ENCODE measurements at places on chromosomes 6 and 20.

DNA sequence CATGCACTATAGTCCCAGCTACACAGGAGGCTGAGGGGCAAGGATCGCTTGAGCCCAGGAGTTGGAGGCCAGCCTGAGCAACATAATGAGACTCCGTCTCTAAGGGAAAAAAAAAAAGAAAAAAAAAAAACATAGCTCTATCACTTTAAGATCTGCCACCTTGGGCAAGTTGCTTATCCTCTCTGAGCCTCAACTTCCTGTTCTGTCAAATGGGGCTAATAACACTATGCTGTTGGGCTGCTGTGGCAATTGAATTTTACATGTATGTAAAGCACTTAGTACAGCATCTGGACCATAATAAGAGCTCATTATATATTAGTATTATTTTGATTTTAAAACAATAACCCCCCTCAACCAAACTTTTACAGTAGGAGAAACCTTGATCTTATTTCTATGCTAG is 141.5 kb downstream of the ATXN1 start:
- DNase-seq, result no peak

GRCh38 chr6:53168516-53169267 is 20.1 kb upstream of the GCM1 start:
- peak; percentile 34 for DNase-seq

DNA sequence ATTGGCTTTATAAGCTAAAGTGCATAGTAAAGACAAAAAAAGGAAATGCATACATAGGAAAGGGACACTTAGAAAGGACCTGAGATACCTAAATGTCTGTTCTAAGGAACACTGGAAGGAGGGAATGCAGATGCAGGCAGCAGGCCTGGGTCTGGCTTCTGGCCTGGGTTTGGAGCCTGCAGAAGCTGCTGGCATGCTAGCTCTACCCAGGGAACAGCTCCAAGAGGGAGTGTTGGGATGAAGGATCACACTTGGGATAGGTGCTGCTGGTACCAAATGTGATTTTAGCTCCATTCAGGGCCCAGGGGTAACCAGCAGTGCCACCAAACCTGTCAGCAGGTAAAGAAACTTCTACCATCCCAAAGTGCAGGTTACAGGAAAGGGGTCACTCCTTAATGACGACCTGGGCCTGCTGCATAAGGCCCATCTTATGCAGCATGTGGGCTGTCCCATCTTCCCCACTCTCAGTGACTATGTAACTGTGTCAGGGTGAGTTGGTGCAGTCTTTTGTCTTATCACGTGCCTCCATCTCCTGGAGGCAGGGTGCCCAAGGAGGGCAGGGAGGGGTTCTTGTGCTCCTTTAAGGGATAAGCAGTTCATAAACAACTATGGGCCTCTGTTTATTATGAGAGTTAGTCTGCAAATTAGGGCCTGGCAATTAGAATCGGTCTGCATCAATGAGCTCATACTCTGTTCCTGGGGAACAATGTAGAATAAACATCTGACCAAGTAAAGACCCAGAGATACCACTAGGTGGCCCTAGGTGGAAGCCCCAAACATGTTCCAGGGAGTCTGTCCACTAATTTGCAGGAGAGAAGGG is 26.9 kb downstream of the DDX27 start:
- DNase-seq, result peak; percentile 52

- peak; percentile 58 for DNase-seq
Observed at GRCh38 chr20:53890443-53891305, 179.7 kb downstream of the BCAS1 start.

DNA sequence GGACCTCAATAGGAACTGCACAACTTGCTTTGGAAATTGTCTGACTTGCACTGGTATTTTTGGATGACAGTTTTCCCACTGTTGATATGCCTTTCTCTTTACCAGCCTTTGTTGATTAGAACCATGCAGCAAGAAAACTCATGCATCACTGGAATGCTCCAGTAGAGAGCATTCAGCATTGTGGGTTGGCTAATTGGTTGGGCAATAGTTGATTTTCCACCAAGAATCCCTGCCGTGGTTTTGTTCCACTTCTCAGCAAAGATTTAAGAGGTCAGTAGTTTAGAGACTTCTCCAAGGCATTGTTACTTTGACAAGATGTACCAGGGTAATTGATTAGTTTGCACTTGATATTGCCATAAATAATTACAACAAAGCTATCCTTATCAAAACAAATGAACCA is 260.0 kb downstream of the DHX35 start:
- DNase-seq, result no peak

GRCh38 chr20:40650707-40651106 is 38.3 kb downstream of the MAFB start:
- DNase-seq, result no peak

GRCh38 chr6:33088258-33088930 is 12.6 kb downstream of the HLA-DPB1 start:
- no peak for DNase-seq

- no peak for DNase-seq
Observed at GRCh38 chr6:34491091-34491430, 25.2 kb downstream of the PACSIN1 start.

- DNase-seq, result no peak
Observed at GRCh38 chr20:62832212-62832922, 15.5 kb downstream of the COL9A3 start.

DNA sequence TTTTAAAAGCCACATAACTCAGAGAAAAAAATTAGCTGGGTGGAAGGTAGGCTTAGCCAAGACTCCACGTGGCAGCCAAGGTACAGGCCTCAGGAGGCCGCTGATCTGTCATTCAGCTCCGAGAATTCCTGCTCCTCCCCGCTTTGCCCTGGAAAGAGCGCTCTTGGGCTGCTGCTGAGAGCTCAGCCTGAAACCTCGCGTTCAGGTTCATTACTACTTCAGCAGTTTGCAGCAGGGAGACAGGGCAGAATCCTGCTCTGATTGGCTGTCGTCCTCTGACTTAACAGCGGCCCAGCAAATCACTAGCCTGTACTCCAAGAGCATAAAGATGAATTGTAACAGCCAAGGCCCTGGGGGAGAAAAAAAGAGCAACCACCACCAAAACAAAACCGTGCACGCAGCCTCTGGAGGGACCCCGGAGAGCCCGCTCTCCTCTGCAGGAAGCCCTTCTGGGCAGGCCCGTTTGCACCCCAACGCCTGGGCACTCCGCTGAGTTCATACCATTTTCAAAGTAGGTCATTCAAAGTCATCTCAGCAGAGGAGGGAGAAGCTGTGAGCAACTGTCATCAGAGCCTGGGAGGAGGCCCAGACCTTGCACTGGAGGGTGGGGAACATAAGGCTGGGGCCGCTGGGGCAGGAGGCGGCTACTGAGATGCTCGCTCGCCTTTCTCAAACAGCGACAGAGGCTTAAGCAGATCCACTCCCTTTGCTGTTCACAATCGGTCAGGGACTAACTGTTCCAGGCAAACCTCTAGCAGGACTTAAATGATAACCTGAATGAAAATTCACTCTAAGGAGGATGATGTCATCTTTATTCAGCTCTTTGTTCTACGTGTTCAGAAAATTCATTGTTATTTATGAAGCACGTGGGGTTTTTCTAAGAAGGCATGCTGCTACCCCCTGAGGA is 42.3 kb upstream of the ATXN1 start:
- no peak for DNase-seq

- DNase-seq, result no peak
Observed at GRCh38 chr6:88403486-88403885, 237.3 kb upstream of the CNR1 start.

DNA sequence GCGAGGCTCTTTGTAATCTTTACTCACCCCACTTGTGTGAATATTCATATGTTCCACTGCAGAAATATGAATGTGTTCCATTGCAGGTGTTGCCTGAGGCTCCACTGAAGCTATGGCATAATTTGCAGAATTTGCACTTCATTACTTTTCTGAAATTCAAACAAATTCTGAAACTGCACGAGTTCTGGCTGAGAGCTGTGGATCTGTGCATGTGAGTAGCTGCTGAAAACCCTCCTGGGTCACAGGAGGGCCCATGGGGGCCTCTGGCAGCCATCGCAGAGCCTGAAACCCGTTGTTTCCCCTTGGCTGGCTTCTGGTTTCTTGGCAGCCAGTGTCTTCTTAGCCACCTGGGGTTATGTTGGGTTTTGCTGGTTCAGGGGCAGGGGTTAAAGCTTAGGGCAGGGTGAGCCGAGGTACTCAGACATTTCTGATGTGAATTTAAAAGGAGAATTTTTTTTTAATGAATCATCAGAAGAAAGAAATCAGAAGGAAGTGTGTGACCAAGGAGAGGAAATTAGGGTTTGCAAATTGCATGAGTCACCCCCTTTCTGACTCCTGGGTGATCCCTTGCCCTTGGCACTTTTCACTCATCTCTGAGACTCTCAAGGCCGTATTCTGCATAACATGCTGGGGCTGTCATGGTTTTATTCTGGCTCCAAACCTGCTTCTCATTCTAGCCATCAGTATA is 40.6 kb downstream of the TOX2 start:
- peak; percentile 99 for DNase-seq

- DNase-seq, result no peak
Observed at GRCh38 chr20:22496817-22497216, 87.6 kb downstream of the FOXA2 start.

- peak; percentile 72 for DNase-seq
Observed at GRCh38 chr6:36120979-36121786, 9.1 kb upstream of the MAPK13 start.

GRCh38 chr6:111481836-111482187 is 1.2 kb downstream of the REV3L start:
- DNase-seq, result no peak

DNA sequence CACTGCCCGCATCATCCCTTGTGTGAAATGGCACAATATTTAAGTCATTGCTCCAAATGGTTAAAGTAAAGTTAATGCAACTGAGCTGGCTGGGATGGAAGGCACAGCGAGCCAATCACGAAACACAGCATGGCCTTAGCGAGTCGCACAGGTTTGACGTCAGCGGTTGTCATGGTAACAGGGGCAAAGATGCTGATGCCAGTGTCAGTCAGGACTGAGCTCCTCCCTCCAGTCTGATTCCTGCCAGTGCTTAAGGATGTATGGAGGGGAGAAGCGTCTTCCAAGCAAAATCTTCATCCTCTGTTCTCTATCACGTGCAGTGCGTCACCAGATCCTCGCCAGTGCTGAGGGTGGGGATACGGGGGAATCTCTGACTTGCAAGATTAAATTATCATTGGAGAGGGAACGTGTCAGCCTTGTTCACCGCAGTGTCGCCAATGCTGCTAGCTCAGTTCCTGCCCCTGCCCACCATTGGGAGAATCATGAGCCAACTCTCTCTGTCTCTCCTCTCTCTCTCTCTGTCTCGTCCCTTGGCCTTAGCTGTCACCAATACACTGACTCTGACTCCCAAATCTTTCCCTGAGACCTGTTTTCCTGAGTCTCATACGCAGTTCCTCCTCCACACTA is 24.5 kb downstream of the TSPYL4 start:
- DNase-seq, result no peak

- DNase-seq, result no peak
Observed at GRCh38 chr20:40503119-40503518, 185.9 kb downstream of the MAFB start.

GRCh38 chr6:79536585-79536953 is 661 bp downstream of the LCA5 start:
- no peak for DNase-seq

GRCh38 chr6:80438772-80439171 is 332.3 kb downstream of the BCKDHB start:
- DNase-seq, result peak; percentile 64

DNA sequence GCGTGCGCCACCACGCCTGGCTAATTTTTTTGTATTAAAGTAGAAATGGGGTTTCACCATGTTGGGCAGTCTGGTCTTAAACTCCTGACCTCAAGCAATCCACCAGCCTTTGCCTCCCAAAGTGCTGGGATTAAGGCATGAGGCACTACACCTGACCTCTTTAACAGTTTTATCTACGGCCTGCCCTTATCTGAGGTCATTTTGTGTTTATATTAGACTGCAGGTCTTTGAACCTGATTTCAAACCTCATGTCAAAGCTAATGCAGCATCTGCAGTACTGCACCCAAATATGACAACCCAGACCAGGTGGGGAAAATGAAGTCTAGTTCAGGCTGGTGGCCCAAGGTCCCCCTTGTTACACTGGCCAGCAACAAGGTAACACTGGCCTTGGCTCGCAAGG is 89.3 kb upstream of the ARMC2 start:
- no peak for DNase-seq

Measured in PC-9 (cell line).